Upper lobe of right lung (tissue), 1 donor: ENCODE measurements at places on chromosomes 2 and 18.
A peak's percentile ranks its signal among the peaks of the same experiment; 100 is the strongest.

DNA sequence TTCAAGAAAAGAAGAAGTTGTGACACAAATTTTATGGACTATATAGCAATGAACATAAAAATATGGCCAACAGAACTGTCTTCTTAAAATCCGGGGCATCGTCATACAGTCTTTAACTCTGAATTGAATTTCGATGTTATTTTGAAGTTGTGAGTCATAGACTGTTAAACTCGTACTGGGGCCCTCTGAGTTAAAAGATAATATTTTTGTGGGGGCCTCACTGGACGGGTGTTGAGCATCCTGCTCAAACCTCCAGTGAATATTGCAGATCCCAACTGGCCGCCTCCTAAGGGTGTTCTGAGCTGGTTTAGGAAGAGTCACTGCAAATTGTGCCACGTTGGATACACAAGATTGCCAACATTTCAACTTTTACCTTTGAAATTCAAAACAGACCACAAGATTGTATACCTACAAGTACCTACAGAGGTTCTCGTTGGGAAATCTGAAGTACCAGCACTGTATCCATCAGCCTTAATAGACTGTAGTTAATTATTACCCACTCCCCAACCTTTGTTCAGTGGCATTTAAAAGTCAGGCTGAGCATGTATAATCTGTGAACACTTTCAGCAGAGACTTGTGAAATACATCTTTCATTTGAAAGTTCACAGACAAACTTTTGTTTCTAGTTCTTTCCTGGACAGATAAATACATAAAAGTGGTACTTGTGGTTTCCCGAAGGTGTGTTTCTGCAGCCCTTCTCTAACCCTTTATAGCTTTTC is 27.8 kb downstream of the KLHL23 start:
- DNase-seq, result no peak

DNA sequence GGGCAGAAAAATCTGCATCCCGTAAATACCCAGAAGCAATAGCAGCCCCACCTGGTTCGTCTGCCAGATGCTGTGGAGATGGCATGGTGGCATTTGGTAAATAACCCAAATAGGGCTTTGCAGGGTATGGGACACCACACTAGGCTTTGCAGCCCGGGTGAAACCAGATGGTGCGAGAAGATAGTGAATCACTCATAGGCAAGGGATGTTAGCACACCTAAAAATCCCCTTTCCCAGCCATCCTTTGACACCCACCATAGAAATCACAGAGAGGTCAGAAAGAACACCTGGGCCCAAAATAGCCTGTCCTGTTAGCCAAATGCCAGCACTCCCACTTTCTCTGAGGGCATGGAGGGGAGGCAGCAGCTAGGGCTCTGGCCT is 47.6 kb downstream of the BCL11A start:
- DNase-seq, result no peak

DNA sequence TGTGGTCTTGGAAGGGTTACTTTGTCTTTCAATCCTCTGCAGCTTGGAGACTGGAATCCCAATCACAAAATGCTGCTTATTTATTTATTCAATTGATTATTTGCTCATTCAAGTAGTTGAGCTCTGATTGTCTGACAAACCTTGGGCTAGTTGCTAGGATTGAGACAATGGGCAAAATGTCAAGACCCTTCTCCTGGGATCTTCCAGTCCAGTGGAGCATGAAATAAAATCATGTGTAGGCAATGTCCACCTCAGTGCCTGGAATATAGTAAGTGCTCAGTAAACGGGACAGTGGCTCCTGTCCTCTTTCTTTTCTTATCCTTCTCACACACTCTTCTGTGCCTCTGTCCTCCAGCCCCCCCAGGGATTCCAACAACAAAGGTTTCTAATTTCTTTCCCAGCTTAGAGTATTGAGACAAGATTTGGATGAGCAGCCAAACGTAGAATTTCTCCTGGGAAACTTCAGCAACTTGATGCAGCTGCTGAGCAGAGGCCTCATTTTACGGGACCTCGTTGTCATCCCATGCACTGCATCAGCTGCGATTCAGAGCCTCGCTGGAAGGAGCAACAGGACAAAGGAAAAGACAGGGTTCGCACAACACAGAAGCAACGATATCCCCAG is 545.0 kb downstream of the SOX11 start:
- DNase-seq, result no peak

- no peak for DNase-seq
These were observed 116.2 kb downstream of the ADCYAP1 start for GRCh38 chr18:1020731-1021344.

- no peak for DNase-seq
These were observed 248.4 kb upstream of the KCNJ3 start for GRCh38 chr2:154449951-154450658.

DNA sequence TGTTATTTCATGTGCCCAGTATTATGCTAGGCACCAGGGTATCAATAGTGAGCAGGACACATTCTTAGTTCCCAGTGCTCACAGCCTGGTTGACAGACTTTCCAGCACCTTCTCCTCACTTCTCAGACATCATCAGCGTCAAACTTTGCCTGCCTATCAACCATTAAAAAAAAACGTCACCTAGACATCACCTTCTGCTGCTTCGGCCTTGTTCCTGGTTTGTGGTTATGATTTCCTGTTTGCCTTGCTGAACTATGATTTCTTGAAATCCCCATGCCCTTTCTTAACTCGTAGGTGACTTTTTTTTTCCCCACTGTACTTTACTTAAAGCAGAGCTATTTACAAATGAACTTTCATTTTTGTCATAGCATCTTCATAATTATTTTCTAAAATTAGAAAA is 60.4 kb upstream of the NABP1 start:
- no peak for DNase-seq

DNA sequence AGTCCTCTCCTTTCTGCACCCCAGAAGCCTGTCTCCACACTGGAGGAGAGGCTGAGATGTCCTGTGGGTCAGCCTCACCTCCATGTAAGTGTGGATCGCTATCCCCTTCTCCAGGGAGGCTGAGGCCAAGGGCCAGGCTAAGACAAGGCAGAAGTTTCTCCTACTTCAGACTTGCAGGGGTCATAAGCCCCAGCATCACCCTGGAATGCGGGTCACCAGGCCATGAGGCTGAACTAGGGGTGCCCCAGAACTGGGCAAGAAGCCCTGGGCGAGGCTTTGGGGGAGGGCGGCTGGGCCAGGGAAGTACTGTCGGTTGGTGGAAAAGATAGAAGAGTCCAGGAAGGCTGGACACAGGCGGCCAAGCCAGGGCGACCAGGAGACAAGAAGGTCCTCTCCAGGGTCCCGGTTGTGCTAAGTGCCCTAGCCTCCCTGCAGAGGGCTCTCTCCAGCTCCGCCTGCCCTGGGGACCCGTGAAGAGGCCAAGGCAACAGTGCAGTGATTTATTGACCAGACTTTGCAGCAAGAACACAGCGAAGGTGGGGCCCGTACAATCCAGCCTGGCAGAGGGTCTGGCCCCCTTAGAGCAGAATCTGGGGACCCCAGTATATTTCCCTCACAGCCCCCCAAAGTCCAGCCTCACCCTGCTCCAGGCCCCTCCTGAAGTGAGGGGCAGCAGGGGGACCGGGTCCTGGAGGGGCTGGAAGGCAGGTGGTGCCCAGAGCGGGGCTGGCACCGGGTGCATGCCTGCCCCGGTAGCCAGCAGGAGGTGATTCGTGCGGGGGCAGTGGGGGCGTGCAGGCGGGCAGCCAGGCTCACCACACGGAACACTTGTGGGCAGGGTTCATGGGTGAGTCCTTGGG is 8.1 kb downstream of the ECEL1 start:
- peak; percentile 61 for DNase-seq

DNA sequence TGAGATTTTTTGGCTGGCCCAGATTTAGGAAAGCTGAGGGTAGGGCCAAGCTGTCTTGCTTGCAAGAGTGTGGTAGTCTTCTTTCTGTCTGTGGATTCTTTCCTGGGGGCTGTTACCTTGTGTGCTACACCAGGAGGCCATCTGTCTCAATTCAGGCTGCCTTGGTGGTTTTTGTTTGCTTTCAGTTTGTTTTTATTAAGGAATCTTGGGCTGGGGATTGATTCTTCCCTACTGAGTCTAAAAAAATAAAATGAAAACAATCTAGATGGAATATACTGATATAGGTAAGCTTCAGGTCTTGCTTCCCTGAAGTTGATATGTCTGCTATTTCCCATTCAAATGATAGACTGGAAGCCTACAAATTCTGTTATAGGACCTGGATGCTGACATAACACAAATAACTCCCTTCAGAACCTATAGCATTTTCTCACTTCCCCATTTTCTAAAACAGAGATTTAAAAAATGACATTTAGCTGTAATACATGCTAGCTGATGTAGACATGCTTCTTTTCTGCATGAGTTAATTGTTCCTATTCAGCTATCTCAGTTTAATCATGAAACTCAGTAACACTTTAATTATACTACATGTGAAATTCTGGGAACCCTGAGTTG is 5.3 kb downstream of the LHCGR start:
- no peak for DNase-seq

DNA sequence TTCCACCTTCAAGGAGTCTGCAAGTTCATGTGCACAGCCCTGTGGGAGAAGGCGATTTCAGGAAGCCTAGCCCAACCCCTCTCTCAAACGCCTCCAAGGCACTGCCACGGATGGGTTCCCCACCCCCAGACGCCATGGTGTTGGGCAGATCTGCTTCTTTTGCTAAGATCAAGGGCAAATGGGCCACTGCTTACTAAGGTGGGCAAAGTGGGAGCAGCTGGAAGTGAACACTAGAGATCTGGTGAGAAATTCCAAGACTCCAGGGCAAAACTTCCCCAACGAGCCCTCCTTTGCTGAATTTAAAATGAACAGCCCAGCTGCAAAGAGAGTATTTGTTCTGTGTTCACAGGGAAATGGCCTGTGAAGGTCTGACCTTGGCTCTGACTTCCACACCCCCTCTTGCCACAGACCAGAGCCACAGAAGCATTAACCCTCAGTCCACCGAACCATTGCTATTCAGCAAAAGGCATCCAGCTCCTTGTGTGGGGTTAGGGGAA is 45.1 kb upstream of the ZBTB7C start:
- no peak for DNase-seq

DNA sequence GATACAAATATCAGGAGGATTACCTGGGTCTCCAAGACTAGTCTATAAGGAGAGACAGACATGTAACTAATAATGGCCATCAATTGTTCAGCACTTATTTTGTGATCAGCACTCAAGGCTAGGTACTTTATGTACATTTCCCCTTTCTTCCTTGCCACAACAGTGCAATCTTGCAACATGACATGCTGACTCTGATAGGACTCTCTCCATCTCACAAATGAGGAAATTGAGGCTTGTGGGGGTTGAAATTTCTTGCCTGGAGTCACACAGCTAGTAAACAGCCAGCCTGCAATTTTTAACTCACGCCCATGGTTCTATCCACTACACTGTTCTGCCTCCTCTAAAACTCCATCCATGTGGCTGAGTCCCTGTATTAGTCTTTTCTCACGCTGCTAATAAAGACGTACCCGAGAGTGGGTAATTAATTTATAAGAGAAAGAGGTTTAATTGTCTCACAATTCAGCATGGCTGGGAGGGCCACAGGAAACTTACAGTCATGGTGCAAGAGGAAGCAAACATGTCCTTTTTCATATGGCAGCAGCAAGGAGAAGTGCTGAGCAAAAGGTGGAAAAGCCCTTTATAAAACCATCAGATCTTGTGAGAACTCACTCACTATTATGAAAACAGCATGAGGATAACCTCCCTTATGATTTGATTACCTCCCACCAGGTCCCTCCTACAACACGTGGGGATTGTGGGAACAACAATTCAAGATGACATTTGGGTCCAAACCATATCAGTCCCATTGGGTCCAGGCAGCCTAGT is 302.4 kb downstream of the PLCL1 start:
- DNase-seq, result no peak

- no peak for DNase-seq
These were observed 42.5 kb upstream of the LRPPRC start for GRCh38 chr2:44038277-44038676.

GRCh38 chr18:23136326-23137096 is 1.2 kb downstream of the CABLES1 start:
- peak; percentile 80 for DNase-seq

DNA sequence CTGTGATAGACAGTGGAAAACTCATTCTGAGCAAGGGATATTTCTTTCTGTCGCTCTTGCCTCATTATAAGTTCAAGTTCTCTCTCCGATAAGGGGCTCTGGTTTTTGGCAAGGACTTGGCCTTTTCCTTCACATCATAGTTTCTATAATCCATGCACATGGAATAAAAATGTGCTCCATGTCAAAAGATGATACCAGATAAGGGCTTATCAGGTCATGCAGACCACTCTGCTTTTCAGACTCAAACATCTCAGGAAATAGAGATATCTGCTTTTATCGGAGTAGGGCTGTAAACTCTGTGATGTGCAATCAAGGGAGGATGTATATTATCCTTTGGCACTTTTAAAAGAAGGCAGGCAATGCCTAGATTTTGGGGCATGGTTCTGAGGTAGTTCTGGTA is 45.0 kb upstream of the DARS1 start:
- no peak for DNase-seq

DNA sequence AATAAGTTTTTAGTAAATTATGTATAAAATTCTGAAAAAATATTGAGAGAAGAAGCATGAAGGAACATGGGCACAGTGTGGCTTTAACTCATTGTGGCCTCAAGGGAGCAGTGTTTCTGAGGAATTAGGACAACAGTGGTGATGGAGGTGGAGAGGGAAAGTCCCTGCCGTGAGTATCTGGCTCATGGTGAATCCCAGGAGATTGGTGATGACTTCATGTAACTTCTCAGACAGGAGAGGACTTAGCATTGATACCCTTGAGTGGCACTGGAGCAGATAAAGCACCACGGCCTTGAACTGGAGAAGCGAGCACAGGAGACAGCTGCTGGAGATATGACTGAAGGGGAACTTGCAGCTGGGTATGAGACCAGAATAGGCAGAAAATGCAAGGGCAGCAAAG is 35.0 kb upstream of the LRP1B start:
- DNase-seq, result no peak

DNA sequence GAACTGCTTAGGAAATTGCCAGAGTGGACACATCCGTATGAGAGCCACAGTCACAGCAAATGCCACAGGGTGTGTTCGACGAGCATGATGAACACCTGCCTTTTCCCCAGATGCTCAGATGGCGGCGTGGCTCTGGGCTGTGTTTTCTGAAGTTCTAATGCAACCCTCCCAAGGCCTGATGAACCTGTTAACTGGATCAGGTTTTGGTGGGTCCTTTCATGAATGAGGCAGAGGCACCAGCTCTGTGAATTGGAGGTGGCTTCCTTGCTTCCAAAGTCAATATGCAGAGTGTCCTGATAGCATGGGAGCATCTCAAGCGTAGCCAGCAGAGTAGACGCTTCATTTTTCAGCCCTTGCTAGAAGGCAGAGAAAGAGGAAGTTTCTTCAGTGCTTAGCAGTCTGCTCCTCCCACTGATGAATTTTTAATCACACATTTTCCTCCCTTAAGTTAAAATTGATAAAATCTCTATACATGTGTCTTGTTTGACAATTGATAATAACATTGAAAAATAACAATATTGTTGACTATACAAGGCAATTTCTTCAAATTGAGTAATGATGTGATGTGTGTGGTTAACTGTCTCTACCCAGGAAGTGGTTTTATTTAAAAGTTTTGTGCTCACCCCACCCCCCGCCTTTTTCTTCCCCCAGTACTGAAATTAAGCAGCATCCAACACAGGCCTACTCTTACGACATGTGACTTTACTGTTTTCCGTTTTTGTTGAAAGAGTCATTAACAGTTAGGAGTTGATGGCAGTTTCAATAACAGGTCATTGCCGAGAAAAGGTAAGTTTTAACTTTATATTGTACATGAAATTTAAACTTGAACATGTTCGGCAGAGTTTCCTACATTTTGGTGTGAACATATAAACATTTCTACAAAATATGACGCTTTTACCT is at the start of gene ARHGAP15:
Gene ARHGAP15 (plus strand): TSS at position 739 of the 900 bp plus-strand sequence.
- DNase-seq, result no peak
